ENCODE measurements at places on chromosomes 7 and 10.

- DNase-seq = no peak
Measured at GRCh38 chr10:116912162-116912561, 62.9 kb downstream of the ENO4 start.

GRCh38 chr10:32373031-32373430 is 26.1 kb upstream of the EPC1 start:
- no peak for DNase-seq

DNA sequence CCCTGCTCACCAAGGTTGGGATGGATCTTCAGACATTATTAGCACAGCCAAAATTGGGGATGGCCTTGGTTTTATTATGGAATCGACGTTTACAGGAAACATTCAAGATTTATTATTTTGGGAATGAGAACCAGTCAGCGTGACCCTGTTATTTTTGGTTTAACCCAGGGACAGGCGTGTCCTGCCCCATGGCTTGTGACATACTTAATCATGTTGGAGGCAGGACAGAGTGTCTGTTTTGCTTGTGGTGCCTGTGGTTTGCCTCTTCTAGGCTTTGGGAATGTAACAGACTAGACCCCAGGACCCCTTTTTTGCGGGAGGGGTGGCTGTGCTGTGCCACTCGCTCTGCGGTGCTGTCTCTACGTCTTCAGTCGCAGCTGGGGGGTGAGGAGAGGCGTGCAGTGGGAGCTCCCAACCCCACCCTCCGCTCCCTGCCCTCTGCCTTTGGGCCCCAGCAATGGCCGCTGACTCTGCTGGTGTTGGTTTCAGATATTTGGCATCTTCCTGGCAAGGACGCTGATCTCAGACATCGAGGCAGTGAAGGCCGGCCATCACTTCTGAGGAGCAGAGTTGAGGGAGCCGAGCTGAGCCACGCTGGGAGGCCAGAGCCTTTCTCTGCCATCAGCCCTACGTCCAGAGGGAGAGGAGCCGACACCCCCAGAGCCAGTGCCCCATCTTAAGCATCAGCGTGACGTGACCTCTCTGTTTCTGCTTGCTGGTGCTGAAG is 20.1 kb upstream of the SH2D4B start:
- DNase-seq = no peak

GRCh38 chr10:129704225-129704624 is 237.2 kb downstream of the MGMT start:
- DNase-seq = no peak

Data from NCI-H460 (cell line).